ENCODE measurements at places on chromosomes 3 and 15.
A peak's percentile ranks its signal among the peaks of the same experiment; 100 is the strongest.

- DNase-seq: no peak
Measured at GRCh38 chr3:73513260-73513659, 111.5 kb downstream of the PDZRN3 start.

- no peak for DNase-seq
Measured at GRCh38 chr15:29039466-29040369, 153.9 kb downstream of the APBA2 start.

GRCh38 chr15:74231475-74231874 is 4.7 kb upstream of the CCDC33 start:
- DNase-seq: no peak

- no peak for DNase-seq
Measured at GRCh38 chr3:55721716-55722484, 234.8 kb upstream of the WNT5A start.

GRCh38 chr3:63639806-63640205 is 12.7 kb upstream of the SNTN start:
- no peak for DNase-seq

- no peak for DNase-seq
Measured at GRCh38 chr15:78438619-78439285, 736 bp downstream of the IREB2 start.

DNA sequence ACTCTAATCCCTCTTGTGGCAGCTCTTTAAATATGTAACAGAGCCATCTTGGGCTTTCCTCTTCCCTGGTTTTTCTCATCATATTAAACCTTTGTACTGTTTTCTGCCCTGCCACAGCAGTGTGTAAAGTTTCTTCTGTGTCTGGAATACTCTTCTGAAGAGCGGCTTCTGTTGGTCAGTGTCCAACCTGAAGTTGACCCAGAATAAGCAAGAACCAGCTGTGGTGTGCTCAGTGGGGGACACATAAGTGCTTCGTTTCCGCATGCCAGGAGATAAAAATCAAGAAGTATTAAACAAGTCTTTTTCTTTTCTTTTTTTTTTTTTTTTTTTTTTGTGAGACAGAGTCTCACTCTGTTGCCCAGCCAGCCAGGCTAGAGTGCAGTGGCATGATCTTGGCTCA is 173.2 kb upstream of the CHRM5 start:
- DNase-seq: no peak

DNA sequence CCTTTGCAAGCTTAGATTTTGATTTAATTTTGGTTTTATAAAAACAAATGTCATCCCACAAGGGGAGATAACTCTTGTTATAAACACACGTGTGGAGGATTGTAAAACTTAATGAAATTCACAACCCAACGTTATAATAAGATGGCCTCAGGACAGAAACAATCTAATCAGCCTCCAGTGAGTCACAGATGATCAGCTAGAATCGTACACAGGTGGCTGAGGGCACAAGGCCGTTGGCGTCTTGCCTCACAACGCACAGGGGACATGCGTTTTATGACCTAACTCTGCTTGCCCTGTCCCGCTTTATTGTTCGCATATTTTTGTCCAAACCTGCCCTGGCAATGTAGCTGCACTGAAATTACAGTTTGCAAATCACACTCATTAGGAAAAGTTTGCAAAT is 121.9 kb upstream of the PDZRN3 start:
- no peak for DNase-seq

DNA sequence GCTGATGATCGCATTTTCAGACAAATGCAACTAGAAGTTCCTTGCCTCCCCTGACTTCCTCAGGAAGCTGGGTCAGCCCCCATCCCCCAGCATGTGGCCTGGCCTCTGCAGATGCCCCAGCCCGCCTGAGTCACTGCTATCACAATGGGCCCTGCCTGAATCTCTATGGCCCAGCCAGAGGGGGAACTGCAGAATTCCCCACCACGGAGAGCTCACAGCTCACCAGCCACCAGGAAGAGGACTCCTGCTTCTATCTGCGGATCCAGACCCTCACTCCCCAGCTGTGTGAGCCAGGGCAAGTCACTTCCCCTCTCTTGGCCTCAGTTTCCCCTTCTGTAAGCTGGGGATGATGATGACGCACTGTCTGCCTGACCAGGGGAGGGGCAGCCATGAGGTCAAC is 6.9 kb downstream of the PLXND1 start:
- DNase-seq: no peak

GRCh38 chr15:31216215-31216911 is 110.3 kb upstream of the KLF13 start:
- DNase-seq: peak; percentile 11

DNA sequence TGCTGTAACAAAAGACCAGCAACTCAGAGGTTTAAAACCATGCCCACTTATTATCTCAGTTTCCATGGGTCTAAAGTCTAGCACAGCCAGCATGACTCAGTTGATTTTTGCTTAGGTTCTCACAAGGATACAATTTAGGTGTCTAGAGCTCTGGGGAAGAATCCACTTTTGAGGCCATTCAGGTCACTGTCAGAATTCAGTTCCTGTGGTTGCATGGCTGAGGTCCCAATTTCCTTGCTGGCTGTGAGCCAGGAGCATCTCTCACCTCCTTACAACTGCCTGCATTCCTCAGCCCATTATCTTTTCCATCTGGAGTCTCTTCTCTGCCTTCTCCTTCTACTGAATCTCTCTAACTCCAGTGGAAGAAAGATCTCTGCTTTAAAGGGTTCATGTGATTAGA is 240.5 kb upstream of the CFAP20DC start:
- DNase-seq: no peak

- DNase-seq: no peak
Measured at GRCh38 chr3:147379651-147380050, 26.7 kb downstream of the ZIC4 start.

DNA sequence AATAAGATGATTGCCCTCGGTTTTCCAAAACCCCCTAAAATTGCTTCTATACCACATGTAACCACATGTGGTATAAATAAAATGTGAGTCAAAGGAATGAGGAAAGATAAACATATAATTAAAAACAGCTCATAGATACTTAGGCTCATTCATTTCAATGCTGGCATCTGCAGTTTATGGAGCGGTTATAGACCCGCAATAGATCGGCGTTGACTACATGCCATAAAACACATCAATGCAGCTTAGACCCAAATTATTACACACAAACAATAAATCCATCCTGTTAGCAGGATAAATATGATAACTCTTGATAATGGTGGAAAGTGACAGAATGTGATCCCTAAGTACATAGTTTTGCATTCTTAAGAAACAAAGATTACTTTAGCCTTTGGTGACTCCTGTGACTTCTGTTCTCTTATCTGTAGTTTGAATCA is 143.7 kb downstream of the NR2F2 start:
- DNase-seq: no peak

GRCh38 chr3:13550791-13551360 is 2.0 kb downstream of the FBLN2 start:
- DNase-seq: no peak

- no peak for DNase-seq
Measured at GRCh38 chr3:194983121-194983520, 287.8 kb downstream of the XXYLT1 start.

- no peak for DNase-seq
Measured at GRCh38 chr15:63876085-63876662, 42.4 kb upstream of the HERC1 start.

DNA sequence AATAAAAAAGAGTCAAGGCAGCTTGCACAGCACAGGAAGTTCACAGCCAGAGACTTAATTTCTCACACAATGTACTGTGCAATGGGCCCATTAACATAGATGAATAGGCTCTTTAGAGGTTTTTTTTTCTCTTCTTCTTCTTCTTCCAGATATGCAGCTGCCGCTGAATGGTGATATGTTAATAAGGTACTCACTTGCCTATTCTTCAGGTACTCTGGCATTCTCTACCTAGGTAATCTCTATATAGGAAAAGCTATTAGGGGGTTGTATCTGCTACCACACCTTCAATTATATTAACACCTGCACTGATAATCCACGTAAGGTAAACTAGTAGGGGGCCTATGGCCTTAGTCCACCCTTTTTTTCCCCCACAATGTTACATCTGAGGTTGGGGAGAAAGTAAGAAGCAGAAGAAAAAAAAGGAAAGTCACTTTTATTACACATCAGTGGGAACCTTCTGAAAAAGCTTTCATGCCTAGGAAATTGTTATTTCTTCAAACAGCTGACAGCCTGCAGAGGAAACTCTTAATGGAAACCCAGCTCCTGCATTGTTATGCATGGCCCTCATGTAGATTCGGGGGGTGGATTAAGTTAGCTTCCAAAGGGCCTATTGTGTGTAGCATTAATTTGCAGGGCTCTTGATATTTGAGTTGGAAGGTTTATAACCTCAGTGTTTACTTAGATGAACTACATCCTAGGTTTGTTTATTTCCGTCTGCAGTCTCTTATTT is 525.5 kb downstream of the ZIC1 start:
- no peak for DNase-seq

GRCh38 chr3:127459891-127460290 is 130.6 kb downstream of the TPRA1 start:
- DNase-seq: no peak

GRCh38 chr3:9915254-9916141 is 1.4 kb upstream of the IL17RC start:
- no peak for DNase-seq

DNA sequence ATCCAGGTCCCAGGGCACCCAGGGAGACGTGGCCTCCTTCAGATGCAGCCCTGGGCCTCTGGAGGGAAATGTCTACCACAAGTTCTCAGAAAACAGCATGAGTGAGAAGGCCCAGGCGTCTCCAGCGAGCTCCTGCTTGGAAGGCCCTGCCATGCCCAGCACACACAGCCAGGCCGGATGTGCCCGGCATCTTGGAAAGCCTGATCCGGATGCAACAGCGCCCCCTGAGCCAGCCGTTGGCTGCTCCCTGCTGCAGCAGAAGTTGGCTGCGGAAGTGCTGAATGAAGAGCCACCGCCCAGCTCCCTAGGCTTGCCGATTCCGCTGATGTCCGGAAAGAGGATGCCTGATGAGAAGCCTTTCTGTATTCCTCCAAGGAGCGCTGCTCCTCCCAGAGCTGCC is 856 bp downstream of the NPAP1 start:
- DNase-seq: no peak

DNA sequence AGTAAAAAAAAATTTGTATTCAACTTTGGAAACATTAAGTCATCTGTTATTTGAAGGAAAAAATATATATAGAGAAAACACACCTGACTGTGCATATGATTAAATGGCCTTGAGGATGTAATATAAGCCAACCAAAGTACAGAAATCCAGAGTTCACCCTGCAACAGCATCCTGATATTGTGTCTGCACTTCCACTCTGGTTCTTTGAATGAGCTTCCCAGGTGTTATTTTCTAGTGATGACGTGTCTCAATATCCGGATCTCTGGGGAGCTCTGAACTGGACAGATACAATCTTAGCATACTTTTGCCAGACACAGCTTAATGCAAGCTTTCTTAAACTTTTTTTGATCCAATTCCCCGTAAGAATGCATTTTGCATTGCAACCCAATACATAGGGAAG is 19.5 kb upstream of the PIK3CB start:
- no peak for DNase-seq

DNA sequence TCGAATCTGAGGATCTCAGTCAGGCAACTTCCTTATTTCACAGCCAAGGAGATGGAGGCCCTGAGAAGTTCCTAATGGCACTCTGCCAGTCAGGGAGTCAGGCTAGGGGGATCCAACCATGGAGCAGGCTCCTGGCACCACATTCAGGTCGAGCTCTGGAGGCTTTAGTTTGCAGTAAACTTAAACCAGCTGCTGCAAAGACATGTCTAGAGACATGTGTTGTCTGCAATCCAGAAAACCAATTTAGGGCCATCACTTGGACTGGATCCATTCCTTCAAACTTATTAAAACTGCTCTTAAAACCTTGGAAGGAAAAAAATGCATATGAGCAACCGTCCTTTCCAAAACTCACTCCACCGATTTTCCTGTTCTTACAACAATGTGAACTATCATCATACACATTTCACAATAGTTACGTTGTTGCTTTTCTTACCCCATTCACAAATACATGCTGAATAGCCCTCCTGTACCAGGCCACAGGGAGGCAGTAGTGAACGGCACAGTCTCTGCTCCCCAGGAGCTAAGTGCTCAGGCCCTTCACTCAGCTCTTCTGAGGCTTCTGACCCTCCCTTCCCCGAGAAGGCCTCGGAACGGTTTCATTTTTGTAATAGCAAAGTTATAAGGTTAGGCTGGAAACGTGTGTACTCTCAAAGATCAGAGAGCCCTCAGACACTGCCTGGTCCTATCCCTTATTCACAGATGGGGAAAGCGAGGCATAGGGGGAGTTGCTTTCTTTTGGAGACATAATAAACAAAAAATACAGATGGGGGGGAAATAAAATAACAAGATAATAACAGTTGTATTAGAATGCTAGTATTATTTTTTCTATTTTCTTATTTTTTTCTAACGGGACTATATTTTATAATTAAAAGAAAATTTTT is 20.1 kb downstream of the RFT1 start:
- DNase-seq: no peak

GRCh38 chr15:63858881-63859280 is 25.1 kb upstream of the HERC1 start:
- no peak for DNase-seq

All from stimulated activated CD8-positive, alpha-beta memory T cell treated with anti-CD3 and anti-CD28 coated beads, Interleukin-2, amount 100 ng/mL, for 1 hour (primary cell).